ENCODE measurements at places on chromosomes 7 and 10. TPM values are rescaled to one million over a fixed set of nuclear protein-coding genes. Genes with fewer than 3 reads are reported as not detected.

DNA sequence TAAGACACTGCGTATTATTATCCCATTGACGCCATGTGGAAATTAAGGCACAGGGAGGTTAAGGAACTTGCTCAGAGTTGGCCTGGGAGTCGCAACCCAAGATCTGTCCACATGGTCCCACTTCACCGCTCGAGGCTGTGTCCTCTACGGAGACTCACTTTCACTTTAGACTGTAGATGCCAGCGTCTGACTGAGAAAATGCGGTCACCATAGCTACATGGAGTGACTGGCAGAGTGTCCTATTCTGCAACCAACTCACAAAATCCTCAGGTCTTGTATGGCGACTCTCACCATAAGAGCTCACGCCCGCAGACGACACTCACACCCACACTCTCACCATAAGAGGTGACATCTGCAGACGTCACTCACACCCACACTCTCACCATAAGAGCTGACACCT lies 257.9 kb downstream of the PTPRN2 start:
- H3K4me1 ChIP-seq: no peaks in the 10 kb centered on the region
- no peak for DNase-seq
- no peak overlapping the region for H3K4me3 ChIP-seq
- H3K27ac ChIP-seq: no peak overlapping the region
- no peaks in the 10 kb centered on the region for H3K36me3 ChIP-seq

- H3K4me1 ChIP-seq: peaks cover 12% of the 10 kb centered on the region
- peak overlapping the region; percentile 72 for H3K4me3 ChIP-seq
- no peak for DNase-seq
Measured at GRCh38 chr10:102431452-102432124, 786 bp downstream of the CUEDC2 start.

DNA sequence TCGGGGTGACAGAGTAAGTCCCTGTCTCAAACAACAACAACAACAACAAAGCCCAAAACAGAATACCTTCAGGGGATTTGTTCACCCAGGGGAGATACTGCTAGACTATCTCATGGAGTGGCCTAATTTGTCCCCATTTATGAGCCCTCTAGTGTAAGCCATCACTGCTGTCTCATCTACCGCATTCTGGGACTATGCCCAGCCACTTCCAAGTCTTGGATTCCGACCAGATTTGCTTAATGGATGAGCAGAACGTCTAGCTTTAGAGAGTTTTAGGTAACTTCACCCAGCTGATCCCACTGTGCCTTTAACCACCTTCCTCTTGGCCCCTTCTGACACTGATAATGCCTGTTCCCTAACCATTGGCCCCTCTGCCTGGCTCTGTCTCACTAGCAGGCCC lies 47.1 kb downstream of the PAPSS2 start:
- no peaks in the 10 kb centered on the region for H3K4me1 ChIP-seq
- no peak for DNase-seq
- H3K36me3 ChIP-seq: no peaks in the 10 kb centered on the region
- no peak overlapping the region for H3K27ac ChIP-seq
- H3K4me3 ChIP-seq: no peak overlapping the region

DNA sequence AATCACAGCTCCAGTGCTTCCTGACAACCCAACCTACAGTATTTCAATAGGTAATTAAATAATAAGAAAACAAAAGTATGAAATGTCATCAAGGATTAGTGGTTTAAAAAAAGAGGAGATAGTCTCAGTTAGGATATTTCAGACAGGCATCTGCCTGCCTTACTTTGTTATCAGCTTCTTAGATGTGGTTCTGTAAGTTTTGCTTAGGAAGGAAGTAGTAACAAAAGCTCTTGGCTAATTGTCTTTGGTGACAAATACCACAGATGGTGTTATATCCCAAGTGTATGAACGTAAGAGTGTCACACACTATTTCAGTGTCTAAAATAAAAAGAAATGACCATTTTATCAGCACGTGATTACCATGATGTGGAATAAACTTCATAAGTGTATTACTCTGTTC lies 9.8 kb upstream of the ACTA2 start:
- DNase-seq: no peak
- H3K36me3 ChIP-seq: no peaks in the 10 kb centered on the region
- H3K4me1 ChIP-seq: no peaks in the 10 kb centered on the region
- no peak overlapping the region for H3K27ac ChIP-seq
- no peaks in the 10 kb centered on the region for H3K27me3 ChIP-seq

GRCh38 chr7:155206318-155207020 lies 91.2 kb upstream of the INSIG1 start:
- H3K36me3 ChIP-seq: no peaks in the 10 kb centered on the region
- H3K27me3 ChIP-seq: no peaks in the 10 kb centered on the region
- peak overlapping the region; percentile 43 for H3K4me3 ChIP-seq
- DNase-seq: peak; percentile 53

DNA sequence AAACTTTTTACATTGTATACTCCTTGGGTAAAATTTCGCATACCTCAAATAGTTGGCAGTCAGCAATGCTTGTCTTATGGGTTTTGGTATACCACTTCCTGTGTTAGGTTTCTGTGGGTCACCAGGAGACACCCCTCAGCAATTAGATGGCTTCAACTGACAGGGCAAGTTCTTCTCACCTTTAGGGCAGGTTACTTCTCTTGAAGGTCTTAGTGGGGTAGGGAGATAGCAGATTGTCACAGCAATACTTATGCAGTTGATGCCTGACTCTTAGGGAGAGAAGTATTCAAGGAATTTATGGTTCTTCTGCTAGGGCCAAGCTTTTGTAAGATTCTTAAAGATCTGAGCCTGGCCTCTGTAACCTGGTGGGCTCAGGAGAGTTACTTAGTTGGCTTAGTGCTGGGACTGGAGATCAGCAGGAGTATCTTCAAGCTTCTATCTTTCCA lies 42.9 kb downstream of the MKLN1 start:
- peaks cover 82% of the 10 kb centered on the region for H3K4me1 ChIP-seq
- H3K36me3 ChIP-seq: no peaks in the 10 kb centered on the region
- H3K27me3 ChIP-seq: no peaks in the 10 kb centered on the region
- no peak for DNase-seq

SLC26A5 gene
- total RNA-seq: not detected

ACTR3C gene
- total RNA-seq: not detected

FAM241B gene
- 2.6 TPM for total RNA-seq
